Spleen (tissue), 13 donors: ENCODE measurements at places on chromosomes 4 and X. TPM values are rescaled to one million over a fixed set of nuclear protein-coding genes. Genes with fewer than 3 reads are reported as not detected.

ARR3 gene
- not detected for total RNA-seq

NR3C2 gene
- 22.4 TPM for total RNA-seq

ZXDA gene
- total RNA-seq = 8.6 TPM

NLRP2B gene
- not detected for total RNA-seq

PNMA6F gene
- total RNA-seq = not detected

ABLIM2 gene
- 122 TPM for total RNA-seq

DNA sequence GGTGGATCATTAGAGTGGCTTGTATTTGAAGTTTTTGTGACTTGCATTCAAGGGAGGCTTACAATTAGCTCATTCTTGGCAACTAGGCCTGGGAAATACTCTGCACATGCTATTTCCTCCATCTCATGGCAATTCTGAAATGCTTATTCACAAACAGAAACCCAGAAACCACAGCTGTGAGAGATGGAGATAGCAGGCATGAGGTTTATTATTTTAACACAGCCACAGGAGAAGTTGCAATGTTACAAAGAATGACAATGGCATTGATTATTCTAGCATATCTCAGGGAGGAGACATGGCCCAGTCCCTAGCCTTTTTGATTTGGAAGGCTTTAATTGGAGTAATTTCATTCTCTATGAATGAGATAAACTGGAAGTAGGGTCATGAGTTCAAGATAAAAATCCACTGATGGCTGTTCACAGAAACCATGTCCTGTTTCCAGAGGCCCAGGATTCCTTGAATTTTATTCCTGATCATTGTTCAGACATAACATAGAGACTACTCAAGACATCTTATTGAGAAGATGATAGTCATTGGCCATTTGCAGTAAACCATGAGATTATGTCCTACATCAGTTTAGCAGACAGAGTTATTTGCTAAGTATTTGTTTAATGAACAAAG, 123.9 kb downstream of the MID1 start:
- no peak for DNase-seq

- no peak for DNase-seq
These were observed 3.3 kb downstream of the ING2 start for GRCh38 chr4:183507925-183508696.

DNA sequence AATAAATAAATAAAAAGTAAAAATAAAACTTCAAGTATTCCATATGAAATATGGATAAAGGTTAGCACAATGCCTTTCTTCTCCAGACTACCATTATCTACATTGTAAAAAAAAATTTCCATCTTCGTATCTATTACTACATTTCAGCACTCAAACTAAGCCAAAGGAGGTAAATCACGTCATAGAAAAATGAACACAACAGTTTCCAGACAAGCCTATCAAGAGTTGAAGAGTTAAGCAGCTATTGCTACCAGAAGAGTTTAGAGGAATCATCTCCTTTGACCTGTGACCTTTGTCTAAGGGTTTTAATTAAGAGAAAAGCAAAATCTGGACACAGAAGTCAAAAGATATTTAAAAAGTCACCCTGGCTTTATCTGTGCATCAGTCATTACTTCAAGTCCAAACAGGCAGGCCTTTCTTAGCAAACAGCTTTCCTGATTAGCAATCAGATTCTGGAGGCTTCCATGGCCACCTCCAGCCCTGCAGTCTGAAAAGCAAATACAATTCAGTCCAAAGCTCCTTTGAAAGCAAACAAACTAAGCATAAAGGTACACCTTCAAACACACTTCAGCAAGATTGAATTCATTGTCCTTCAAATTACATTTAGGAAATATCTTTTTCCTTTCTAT, 82.2 kb downstream of the APBB2 start:
- no peak for DNase-seq

GRCh38 chr4:140720387-140721304, 35.5 kb downstream of the TBC1D9 start:
- peak; percentile 71 for DNase-seq

GRCh38 chr4:15381806-15382338, 46.0 kb upstream of the C1QTNF7 start:
- DNase-seq = no peak

- no peak for DNase-seq
These were observed 5.4 kb downstream of the SEL1L3 start for GRCh38 chr4:25857403-25857802.

- peak; percentile 87 for DNase-seq
These were observed 13.9 kb downstream of the SCARB2 start for GRCh38 chr4:76199664-76200211.
